ENCODE measurements at places on chromosomes 6 and 20. TPM values are rescaled to one million over a fixed set of nuclear protein-coding genes. Genes with fewer than 3 reads are reported as not detected.

TREM2 gene
- total RNA-seq, result 0.59 TPM

TRAPPC3L gene
- 0.40 TPM for total RNA-seq

HNF4A gene
- not detected for total RNA-seq

DNA sequence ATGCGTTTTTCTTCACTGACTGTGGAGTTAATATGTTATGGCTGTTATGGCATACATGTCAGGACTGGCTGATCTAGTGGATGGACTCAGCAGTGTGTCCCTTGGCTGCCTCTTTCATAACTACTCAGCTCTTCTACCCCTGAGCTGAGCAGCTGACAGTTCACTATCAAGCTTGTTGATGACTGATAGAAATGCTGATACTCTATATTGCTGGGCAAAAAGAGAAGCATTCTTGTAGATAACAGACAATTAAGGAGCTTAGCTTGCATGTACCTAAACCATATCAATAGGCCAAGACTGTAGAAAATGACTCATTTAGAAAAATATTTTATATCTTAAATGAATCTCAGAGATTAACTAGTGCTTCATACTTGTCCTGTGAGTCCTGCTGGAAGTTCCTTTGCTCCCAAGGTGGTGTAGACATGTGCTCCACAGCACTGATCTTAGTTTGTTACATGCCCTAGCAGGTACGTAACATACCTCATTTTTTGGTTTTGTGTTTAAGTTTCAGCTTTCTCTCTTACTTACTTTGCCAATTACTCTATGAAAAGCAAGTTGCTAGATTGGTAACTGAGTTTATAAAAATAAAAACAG is 236.9 kb downstream of the GMDS start:
- DNase-seq, result no peak

DNA sequence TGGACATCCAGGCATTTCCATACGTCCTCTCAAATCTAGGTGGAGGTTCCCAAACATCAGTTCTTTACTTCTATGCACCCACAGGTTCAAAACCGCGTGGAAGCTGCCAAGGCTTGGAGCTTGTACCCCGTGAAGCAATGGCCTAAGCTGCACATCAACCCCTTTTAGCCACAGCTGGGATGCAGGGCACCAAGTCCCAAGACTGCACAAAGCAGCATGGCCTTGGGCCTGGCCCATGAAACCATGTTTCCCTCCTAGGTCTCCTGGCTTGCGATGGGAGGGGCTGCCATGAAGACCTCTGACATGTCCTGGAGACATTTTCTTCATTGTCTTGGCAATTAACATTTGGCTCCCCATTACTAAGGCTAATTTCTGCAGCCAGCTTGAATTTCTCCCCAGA is 88.9 kb upstream of the CBLN4 start:
- no peak for DNase-seq

- DNase-seq, result no peak
Measured at GRCh38 chr6:104322841-104323240, 536.9 kb downstream of the HACE1 start.
